ENCODE measurements at places on chromosomes 11 and 22.

- no peak for DNase-seq
Measured at GRCh38 chr11:8252388-8252787, 11.3 kb downstream of the LMO1 start.

DNA sequence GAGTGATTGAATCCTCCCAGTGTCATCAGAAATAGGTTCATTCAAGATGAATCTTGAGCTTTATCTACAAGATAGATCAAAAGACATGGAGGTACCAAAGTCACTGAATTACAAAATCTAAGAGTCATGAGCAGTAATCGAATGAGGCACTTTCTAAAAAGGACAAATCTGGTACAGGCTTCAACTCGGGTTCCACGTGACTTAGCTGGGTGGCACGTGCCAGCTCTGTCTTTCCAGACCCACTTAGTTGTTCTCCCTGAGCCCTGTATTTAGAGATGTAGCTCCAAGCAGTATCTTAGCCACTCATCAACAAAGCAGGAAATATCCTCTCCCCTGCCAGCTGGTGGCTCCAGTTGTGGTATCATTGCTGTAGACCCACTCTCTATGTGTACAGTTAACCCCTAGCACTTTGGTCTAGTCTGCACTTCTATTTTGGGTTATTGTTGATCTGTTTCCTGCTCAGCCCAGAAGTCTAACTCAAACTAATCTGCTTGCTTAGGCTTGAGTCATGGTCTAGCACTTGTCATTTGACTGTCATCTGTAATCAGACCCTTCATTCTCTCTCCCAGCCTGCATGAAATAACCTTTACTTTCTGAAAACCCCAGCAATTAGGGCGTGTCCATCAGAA lies 528.7 kb downstream of the ETS1 start:
- no peak for DNase-seq

GRCh38 chr11:69219991-69220390 lies 64.3 kb downstream of the SMIM38 start:
- DNase-seq = no peak

- DNase-seq = no peak
Measured at GRCh38 chr11:84390441-84391078, 1104.4 kb upstream of the CCDC90B start.

- no peak for DNase-seq
Measured at GRCh38 chr22:44543781-44544477, 45.9 kb upstream of the RTL6 start.

DNA sequence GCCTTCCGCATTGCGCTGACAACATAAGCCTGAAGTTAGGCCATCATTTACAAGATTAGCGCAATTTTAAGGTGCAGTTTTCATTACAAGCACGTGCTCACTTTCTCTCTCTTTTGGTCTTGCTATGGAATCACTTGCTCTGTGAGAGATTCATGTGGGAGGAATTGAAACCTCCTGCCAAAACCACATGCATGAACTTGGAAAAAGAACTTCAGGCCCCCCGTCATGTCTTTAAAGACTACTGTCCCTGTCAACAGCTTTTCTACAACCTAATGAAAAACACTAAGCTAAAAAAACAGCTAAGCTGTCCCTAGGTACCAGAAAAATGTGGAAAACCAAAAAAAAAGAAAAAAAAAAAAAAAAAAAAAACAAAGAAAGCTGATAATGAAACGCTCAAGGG lies 1707.6 kb upstream of the RAG2 start:
- DNase-seq = no peak

DNA sequence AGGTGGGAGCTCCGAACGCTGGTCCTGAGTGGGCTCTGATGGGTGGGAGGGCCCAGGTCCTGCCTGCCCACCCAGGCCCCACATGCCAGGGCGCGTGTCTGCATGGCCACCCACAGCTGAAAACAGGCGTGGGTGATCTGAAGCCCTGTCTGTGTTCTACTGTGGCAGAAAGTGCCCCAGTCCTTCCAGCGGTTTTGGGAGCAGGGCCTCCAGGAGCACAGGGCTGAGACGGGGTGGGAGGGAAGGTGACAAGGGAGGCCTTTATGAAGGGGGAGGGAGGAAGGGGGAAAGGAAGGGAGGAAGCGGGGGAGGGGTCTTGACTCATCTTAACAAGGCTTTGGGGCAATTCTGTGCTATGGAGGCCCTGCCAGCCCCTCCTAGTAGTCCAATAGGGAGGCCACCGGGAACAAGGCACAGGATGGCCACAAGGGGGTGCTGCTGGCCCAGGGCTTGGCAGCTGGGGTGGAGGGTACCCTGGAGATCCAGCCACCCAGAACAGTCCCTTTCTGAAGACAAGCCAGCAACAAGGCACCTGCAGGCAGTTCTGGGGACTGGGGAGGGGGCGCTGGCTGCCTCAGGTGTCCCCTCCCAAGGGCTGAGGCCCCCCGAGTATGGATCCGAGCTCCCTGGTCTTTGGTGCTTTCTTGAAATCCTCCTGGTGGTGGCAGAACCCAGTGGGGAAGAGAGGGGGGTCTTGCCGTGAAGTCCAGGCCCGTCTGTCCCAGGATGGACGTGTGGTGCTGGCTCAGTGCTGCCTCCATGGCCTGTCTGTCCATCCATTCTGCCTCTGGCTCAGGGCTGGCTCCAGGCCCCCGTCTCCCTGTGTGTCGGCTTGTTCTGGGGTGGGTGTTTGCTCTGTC lies 6.3 kb upstream of the FADS3 start:
- peak; percentile 59 for DNase-seq

- DNase-seq = no peak
Measured at GRCh38 chr11:112129656-112130055, 34.2 kb downstream of the IL18 start.

- DNase-seq = no peak
Measured at GRCh38 chr22:49881856-49882255, 28.2 kb downstream of the ZBED4 start.

DNA sequence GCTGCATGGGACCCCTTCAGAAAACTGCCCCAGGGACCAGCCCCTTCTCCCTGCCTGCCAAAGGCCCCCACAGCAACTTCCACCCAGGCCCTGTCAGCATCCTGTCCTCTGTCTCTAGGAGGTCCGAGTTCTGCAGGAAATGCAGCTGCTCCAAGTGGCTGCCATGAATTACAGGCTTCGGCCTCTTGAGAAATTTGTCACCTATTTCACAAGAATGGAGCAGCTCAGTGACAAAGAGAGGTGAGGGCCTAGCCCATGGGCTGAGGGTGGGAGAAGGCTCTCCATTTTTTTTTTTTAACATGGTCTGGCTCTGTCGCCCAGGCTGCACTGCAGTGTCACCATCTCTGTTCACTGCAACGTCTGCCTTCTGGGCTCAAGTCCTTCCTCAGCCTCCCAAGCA lies 7.3 kb downstream of the RGL4 start:
- no peak for DNase-seq

DNA sequence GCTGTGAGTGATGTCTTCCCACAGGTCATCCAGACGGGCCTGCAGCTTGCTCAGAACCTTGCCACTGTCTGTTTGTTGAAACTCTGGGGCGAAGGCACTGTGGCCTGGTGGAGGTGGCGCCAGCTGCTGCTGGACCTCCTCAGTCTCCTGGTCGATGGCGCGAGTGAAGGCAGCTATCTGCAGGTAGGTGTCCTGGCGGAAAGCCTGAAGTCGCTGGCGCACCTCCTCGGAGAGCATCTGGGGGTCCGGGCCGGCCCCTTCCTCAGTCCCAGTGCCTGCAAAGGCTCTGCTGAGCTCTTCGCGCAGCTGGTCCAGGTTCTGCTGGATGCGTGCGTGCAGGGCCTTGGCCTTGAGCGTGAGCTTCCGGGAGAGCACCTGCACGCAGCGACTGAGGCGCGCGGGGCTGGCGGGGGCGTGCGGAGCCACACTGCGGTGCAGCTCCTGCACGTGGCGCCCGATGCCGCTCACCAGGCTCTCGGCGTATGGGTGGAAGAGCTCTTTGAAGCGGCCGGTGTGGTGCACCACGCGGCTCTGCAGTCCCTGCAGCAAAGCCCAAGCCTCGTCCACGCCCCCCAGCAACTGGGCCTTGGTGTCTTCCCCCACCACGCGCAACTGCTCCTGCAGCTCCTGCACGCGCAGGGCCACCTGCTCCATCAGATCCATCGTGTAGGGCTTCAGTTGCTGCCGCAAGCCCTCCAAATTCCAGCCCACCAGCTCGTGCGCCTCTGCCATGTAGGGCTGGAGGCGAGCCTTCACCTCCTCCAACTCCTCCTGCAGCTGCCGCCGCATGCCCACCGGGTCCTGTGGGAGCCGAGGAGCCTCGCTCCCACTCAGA lies 1.3 kb downstream of the APOA5 start:
- DNase-seq = no peak

GRCh38 chr22:31932863-31933262 lies 11.5 kb upstream of the YWHAH start:
- DNase-seq = peak; percentile 41

DNA sequence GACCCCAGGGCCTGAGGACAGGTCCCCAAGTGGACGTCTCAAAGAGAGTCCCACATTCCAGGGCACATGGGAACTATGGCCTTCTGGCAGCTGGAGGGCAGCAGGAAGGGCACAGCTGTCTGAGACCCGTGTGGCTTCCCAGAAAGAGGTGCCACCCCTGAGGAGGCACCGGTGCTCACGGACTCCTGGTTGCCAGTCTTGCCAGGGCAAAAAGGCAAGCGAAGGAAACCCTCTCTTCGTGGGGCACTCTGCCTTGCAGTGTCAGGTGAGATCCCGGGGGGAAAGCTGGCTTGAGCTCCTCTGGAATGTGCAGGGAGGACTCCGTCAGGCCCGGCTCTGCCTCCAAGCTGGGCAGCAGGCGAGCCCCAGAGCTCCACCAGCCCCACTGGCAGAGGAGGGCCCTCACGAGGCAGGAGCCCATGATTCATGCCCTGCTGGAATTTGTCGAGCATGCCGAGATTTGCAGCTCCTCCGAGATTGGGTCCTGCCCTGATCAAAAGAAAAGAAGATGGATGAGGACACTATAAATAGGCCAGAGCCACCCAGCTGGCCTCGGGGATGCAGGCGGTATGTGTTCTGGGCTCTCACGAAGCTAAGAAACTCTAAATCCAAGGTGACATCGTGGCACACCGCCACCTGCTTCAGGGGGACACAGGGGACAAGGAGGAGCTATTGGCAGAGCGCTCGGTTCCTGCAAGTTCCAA lies 9.9 kb upstream of the CELSR1 start:
- DNase-seq = no peak

DNA sequence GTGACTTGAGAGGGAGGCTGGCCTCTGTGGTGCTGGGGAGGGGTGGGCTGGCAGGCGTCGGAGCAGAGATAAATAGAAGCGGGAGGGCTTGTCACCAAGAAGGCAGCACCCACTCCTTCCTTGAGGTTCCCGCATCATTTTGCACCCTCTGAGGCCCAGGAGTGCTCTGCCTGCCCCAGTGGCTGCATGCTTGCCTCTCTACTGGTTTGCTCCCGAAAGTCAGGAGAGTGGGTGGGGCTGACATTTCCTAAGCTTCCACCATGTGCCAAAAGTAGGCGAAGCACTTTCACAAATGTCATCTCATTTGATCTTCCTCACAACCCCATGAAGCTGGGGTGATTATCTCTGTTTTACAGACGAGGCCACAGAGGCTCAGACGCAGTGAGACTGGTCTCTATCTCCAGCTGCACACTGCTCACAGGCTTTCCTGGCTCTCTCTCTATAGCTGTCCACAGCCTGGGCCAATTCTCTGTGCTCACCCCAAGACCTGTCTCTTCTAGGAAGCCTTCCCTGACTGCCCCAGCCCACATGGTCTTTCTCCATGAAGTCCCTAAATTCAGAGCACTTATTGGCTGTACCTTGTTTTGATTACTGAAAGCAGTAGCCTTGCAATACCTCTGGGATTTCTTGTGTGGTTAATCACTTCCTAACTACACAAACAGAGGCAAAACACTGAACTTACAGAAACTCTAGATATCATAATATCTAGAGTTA lies 2.6 kb upstream of the UCP3 start:
- DNase-seq = no peak

DNA sequence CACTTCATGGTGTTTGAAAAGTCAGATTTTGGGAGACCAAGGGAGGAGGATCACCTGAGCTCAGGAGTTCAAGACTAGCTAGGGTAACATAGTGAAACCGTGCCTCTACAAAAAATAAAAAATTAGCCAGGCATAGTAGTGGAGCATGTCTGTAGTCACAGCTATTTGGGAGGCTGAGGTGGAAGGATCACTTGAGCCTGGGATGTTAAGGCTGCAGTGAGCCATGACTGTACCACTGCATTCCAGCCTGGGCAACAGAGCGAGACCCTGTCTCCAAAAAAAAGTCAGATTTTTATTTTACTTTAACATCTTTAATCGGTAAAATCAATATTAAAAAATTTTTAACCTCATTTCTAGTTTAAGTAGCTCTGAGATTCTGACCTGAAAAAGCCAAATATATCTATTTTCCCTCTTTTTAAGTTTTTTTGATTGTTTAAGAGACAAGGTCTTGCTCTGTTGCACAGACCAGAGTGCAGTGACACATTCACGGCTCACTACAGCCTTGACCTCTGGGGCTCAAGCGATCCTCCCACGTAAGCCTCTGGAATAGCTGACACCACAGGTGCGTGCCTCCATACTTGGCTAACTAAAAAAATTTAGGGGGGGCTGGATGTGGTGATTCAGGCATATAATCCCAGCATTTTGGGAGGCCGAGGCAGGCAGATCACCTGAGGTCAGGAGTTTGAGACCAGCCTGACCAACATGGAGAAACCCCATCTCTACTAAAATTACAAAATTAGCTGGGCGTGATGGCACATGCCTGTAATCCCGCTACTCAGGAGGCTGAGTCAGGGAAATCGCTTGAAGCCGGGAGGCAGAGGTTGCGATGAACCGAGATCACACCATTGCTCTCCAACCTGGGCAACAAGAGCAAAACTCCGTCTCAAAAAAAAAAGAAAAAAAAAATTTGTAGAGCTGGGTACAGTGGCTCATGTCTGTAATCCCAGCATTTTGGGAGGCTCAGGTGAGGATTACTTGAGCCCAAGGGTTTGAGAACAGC lies 48.4 kb downstream of the SFI1 start:
- DNase-seq = no peak

- DNase-seq = no peak
Measured at GRCh38 chr11:85620256-85620655, 6.9 kb downstream of the DLG2 start.

DNA sequence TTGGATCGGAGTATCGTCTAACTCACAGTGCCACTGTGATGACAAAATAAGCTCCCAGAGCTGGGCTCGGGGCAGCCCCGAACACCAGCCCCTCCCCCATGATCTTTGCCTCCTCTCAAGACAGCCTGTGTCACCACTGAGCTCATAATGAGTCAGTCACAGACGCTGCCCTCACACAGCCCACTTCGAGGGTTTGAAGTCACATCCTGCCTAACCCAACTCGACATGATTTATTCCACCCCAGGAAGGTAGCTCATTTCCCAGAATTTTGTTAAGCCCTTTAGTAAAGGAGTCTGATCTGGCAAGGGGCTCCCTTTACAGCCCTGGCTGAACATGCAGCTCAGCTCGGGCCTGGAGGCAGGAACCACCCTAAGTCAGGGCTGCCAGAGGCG lies 22.8 kb downstream of the MYH9 start:
- DNase-seq = no peak

GRCh38 chr11:48142889-48143288 lies 73.7 kb upstream of the OR4B1 start:
- DNase-seq = no peak

GRCh38 chr11:68855205-68855981 lies 13.7 kb upstream of the CPT1A start:
- DNase-seq = no peak

DNA sequence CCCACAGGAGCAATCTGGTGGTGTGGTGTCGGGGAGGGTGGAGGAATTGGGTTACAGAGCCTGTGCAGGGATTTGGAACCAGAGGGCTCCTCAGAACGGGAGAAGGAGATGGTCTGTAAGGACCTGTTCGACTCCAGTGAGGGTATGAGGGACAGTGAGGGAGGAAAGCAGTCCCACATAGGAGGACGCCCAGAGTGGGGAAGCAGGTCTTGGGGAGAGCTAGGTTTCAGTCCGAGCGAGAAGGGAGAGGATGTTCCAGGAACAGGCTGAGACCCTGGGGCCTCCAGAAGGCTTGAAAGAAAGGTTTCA lies 32.0 kb upstream of the GNAZ start:
- DNase-seq = no peak

GRCh38 chr11:15446929-15447328 lies 332.2 kb downstream of the INSC start:
- no peak for DNase-seq

All from posterior cingulate gyrus (tissue), 11 donors.